ENCODE measurements at places on chromosomes 4 and X.

GRCh38 chrX:150361777-150362351 is 1.3 kb upstream of the MAMLD1 start:
- no peak for DNase-seq

DNA sequence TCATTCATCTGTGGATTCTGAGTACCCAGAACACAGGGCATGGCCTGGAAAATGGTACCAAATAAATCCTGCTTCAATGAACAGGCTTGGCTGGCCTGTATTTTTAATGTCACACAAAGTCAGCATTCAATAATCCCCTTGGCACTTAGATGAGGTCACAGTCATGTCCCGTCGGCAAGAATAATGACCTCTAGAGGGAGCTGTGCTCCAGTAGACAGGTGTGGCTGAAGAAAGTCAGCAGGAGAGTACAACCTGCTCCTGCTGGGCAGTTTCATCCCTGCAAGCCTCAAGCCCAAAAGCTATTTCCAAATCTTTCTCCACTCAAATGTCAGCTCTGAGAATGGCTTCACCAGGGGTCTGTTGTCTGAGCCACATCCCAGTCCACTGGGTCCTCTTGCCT is 404.0 kb upstream of the F9 start:
- DNase-seq = no peak

DNA sequence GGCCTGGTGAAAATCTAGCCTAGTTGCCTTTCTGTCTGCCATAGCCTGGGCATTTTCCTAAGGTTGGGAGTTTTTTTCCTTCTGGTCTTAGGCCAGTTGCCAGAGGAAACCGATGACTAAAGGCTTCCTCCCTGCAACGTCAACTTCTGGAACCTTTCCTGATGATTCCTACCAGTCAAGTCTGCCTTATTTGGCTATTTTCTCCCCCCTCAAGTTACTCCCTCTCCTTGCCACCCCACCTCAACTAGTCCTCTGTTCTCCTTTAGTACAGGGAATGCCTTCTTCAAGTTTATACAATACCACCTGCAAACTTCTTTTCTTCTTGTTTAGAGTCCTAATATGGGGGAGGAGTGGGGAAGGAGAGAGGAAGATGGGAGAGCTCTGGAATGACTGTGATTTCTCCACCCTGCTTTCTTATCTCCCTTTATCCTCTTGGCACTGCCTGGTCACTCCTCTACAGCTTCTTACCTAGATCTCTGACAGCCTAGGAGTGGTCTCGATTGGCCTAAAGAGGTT is 10.6 kb downstream of the MSN start:
- no peak for DNase-seq

DNA sequence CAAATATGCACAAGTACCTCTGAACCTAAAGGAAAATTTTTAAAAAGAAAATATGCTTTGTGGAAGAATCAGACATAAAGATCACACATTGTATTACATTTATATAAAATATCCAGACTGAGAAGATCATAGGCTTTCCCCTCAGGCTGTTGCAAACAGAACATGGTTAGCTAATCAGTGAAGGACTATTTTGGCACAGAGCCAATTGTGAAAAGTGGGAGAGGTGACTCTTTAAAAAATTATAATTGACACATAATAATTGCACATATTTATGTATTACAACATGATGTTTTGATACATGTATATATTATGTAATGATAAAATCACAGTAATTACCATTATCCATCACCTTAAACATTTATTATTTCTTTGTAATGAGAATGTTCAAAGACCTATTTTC is 44.1 kb upstream of the FOXR2 start:
- DNase-seq = no peak

DNA sequence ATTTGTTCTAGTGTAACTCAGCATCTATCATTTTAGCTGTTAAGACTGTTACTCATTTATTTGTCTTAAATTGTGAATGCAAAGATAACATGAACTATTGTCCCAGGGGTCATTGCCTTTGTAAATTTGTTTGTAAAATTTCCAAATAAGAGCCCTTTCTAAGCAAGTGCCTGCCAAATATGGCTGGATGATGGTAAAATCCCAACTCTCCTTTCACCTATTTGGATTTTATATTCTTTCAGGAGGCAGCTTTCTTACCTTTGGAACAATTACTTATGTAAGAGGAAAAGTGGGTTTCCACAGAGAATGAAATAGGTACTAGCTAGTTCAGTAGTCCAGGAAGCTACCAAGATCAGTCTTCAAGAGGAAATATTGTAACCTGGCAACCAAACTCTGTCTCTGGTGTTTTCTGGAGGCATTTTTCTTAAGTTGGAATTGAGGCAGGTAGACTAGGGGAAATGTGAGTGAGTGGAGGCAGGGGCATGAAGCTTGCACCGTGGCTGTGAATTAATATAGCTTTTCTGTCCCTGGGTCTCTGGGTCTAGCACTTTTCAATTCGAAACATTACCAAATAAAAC is 363.0 kb upstream of the ZCCHC13 start:
- DNase-seq = no peak

DNA sequence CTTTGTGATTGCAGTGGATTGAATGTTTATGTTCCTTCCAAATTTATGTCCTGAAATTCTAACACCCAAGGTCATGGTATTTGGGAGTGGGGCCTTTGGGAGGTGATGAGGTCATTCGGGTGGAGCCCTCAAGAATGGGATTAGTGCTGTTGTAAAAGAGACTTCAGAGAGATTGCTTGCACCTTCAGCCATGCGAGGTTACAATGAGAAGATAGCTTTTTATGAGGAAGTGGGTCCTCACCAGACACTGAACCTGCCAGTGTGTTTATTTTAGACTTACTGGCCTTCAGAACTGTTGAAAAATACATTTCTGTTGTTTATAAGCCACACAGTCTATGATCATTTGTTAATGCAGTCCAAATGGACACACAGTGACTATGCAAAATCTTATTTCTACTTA is 161.0 kb upstream of the GPRIN3 start:
- no peak for DNase-seq

GRCh38 chr4:90137555-90137954 is 10.4 kb downstream of the CCSER1 start:
- DNase-seq = no peak

DNA sequence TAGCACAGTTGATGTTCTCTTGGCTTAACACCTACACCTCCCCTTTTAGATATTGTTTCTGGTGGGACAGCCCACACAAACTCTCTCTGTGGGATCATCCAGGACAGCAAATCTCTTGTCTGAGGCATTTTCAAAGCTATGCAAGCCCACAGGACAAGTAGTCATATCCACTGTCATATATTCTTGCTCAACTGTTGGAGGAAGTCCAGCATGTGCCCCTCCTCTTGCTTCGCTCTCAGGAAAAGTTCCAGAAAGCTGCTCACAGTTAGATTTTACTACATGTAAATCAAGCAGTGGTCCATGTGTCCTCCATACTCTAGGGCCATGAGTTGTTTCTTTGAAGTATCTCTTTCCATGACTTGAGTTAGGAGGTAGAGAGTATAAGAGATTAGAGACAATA is 260.7 kb downstream of the INPP4B start:
- DNase-seq = no peak

GRCh38 chrX:11423362-11423818 is 130.2 kb downstream of the AMELX start:
- DNase-seq = no peak

DNA sequence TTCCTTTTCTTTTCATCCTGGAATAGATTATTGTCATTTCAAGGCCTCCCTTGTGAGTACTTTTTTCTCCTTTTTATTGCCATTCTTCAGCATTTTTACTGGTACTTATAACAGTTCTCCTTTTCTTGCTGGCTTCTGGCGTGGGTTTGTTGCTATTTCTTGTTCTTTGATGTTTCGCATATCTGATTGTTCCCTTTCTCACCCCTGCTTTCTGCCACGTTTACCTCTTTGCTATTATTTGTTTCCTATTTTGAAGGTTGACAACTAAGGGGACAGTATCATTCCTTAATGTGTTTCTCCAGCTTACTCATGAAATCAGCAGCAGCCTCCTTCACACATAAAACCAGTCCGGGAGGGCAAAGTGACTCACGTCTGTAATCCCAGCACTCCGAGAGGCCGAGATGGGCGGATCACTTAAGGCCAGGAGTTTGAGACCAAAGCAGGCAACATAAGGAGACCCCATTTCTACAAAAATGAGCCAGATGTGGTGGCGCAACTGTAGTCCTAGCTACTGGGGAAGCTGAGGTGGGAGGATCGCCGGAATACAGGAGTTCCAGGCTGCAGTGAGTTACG is 72.6 kb downstream of the DMD start:
- DNase-seq = no peak

DNA sequence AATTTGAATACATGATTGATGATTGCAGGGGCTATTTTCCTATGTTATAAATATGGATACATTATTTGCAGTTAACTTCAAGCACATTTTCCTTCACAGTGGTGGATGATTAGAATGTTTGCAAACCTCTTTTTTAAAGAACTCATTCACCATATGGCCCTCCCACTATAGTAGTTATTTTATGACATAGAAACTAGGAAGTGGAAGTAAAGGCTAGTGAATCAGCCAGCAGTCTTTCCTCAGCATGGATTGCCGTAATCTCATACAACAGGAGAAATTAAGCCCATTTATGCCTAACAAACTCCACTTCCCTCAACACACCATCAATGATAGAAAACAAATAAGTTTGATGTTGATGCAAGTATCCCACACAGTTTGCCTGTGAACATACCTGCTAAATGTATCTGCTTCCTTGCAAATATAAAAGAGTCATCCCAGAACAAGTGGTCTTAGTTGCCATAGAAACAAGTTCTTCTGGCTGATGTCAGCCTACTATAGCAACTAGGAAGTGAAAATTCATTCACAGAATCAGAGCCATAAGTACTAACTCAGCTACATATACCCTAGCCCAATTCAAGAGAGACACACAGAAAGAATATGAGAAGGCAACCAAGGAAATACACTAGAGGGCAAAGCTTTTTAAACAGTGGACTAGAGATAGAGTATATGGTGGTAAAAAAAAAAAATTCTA is 100.9 kb upstream of the RADX start:
- no peak for DNase-seq

DNA sequence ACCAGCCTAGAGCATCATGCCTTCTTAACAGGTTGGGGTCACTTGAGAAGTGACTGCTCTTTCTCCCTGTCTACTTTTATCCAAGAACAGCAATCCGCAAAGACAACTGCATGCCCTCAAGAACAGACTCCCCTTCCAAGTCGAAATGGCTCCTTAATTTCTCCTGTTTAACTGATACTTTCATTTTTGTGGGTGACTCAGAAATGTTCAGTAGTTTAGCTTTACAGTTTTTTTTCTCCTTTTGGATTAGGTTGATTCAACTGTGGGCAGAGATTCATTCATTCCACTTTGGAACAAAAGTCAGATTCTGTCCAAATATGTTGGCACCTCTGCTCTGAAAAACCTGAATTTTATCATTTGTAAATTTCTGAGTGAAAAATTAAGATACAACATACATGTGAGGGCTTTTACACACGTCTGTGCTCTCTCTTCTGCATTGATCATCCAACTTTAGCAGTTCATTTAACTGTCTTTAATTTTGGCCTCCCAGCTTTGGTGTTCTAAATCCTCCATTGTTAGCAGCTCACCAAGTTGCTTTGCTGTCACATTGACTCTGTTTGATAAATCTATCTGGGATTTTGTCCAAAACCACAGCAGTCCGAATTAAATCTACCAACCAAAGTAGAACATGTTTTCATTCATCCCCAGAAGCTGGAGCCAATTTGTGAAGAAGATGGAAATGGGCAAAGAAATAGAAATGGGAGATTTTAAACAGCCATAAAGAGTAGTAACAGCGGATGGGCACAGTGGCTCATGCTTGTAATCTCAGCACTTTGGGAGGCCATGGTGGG is 50.0 kb downstream of the HOPX start:
- DNase-seq = no peak

GRCh38 chr4:143189528-143189927 is 4.8 kb downstream of the USP38 start:
- no peak for DNase-seq

GRCh38 chrX:13265549-13266132 is 54.2 kb downstream of the ATXN3L start:
- DNase-seq = no peak

DNA sequence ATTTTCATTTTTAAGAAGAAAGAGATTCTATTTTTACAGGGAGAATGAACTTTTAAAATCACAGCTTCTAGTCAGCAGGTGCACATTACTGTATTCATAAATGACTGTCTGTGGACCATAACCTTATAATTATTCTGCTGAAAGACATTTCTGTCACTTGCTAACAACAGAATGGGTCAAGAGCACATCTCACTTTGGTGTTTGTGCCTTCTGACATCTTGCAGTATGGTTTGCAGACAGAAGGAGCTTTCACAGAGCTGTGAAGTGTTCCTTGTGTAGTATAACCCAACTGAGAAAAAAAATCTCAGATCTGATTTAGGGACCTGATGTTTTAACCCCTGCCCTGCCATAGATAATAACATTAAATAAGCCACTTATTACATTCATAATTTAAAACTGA is 131.4 kb upstream of the CTSO start:
- no peak for DNase-seq

DNA sequence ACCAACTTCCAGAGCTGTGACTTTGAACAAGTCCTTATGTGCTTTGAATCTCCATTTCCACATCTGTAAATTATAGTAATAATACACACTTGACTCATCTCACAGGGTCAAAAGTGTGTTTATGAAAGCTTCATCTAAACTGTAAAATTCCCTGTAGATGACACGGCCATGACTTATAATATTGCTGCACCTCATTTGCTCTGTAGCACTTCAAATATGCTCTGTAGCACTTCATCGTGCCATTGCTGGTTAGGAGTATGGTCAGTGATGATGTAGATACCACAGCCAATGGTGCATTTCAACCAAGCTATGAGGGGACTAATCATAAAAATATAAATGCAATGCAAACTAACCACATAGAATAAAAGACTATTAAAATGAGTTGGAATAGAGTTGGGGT is 318.6 kb downstream of the ANK2 start:
- DNase-seq = no peak

GRCh38 chr4:40335525-40335894 is 377 bp downstream of the CHRNA9 start:
- no peak for DNase-seq

- no peak for DNase-seq
Measured at GRCh38 chrX:149916745-149917392, 12.5 kb upstream of the HSFX4 start.

GRCh38 chr4:89324671-89325070 is 17.1 kb upstream of the GPRIN3 start:
- no peak for DNase-seq
